Right ventricle myocardium inferior (tissue), 1 donor: ENCODE measurements at places on chromosomes 6 and 20. TPM values are rescaled to one million over a fixed set of nuclear protein-coding genes. Genes with fewer than 3 reads are reported as not detected.

The PACRG gene
- total RNA-seq, result 7.9 TPM

The PDE10A gene
- total RNA-seq, result 15.7 TPM

The F13A1 gene
- total RNA-seq, result 188 TPM

The SLC22A2 gene
- not detected for total RNA-seq

The HSPA12B gene
- 17.5 TPM for total RNA-seq

The FARS2 gene
- total RNA-seq, result 20.5 TPM

The TRIM40 gene
- not detected for total RNA-seq

The DLK2 gene
- 1.9 TPM for total RNA-seq

The PXDC1 gene
- 29.7 TPM for total RNA-seq

The MPC1 gene
- total RNA-seq, result 381 TPM

The HDGFL1 gene
- not detected for total RNA-seq

The PRICKLE4 gene
- 3.3 TPM for total RNA-seq

- peak; percentile 84 for DNase-seq
Observed at GRCh38 chr6:36127462-36128016, 2.8 kb upstream of the MAPK13 start.

DNA sequence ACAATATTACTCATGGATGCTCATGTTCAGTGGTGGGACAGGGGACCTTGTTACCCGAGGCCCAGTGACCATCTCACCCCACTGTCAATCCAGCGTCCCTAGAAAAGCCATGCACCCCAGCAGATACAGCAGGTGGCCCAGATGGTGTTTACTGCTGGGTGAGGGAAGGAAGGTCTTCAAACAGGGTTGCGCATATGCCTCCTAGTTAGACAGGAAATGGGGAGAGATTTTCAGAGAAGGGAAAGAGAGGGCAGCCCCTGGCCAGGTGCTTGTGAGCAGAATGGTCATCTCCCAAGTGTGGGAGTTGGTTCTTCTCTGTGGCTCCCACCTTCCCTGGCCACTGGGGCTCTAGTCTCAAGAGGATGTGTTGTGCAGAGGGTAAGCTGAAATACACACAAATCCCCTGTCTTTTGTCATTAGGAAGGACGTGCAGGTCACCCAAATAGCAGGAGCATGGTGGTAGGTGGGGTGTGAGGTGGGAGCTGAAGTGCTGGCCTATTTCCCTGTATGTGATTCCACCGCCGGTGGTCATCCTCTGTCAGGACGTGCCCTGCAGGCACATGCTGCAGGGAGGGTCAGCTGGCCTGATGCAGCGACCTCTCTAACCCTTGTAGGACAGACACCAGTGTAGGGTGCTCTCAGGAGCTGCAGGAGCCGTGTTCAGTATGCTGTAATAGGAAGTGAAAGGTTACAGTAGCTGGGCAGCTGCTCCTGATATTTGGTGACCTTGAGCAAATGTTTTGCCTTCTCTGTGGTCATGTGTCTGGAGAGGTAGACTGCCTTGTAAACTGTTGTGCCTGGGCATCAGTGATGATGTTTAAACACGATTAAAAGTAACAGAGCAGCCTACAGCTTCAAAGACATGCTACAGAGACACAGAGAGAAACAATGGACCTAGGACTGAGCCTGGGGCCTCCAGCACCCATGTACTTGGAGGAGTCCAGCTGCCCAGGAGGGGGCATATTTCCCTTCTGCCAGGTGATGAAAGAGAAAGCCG, 3.2 kb upstream of the CST3 start:
- no peak for DNase-seq

- DNase-seq, result no peak
Observed at GRCh38 chr6:161000632-161001031, 9.1 kb downstream of the MAP3K4 start.

- DNase-seq, result no peak
Observed at GRCh38 chr20:59224236-59224635, 60.6 kb downstream of the ZNF831 start.

DNA sequence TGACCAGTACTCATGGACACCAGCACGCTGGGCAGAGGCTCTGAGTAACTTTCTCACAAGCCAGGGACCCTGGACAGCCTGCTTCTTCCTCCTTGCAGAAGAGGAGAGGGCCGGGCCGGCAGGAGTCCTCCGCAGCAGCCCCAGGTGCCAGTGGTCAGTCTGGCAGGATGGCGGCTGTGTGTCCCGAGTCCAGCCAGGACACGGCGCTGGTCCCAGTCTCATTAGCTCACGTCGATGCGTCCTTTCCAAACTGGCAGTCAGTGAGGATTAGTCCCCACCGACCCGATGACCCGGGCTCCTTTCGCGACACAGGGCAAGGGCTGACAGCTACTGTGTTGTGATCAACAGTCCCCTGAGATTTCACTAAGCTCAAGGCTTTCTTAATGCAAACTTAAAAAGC, 267.0 kb downstream of the TAF4 start:
- DNase-seq, result no peak

GRCh38 chr6:109311471-109311870, 70.8 kb downstream of the CD164 start:
- DNase-seq, result no peak

DNA sequence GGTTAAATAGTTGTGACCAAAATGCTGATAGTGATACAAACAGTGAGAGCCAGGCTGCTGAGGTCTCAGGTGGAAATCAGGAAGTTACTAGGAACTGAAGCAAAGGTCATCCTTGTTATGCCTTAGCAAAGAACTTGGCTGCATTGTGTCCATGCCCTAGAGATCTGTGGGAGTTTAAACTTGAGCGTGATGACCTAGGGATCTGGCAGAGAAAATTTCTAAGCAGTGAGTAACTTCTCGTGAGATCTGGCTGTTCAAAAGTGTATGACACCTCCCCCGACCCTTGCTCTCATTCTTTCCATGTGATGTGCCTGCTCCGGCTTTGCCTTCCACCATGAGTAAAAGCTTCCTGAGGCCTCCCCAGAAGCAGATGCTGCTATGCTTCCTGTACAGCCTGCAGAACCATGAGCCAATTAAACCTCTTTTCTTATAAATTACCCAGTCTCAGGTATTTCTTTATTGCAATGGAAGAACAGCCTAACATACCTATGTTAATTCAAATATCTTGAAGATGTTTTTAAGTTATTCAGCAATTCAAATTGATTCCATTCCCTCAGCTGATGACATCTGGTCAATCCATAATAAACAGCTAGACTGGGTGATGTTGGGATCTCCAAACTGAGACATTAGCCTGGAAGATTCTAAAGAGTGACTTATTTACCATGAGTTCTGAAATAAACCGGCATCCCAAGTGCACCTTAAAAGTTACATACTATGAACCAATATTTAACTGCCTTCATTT, 33.8 kb downstream of the KIF16B start:
- DNase-seq, result no peak

DNA sequence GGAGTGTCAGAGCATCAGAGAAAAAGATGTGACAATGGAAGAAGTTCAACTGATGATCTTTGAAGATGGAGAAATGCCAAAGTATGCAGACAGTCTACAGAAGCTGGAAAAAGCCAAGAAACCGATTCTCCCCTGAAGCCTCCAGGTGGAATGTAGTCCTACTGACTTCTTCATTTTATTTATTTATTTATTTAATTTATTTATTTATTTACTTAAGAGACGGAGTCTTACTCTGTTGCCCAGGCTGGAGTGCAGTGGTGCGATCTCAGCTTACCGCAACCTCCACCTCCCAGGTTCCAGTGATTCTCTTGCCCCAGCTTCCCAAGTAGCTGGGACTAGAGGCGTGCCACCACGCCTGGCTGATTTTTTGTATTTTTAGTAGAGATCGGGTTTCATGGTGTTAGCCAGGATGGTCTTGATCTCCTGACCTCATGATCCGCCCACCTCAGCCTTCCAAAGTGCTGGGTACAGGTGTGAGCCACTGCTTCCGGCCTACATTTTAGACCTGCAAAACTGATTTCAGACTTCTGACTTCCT, 2.2 kb upstream of the RPF2 start:
- DNase-seq, result no peak

DNA sequence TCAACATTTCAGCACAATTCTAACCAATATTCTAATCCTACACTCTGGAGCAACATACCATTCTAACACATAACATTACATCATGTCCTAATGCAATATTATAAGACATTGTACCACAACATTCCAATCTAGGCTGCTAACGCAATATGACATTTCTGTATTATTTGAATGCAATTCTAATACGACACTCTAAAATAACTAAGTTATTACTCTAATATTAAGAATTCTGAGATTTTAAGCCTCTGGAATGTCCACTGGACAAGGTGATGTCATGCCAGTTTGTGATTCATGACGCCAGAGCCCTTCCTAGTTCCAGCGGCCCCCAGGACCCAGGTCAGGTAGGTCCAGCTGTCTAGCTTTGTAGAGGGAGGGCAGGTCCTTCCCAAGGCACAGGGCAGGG, 69.7 kb upstream of the SIRPA start:
- no peak for DNase-seq

- no peak for DNase-seq
Observed at GRCh38 chr6:82129797-82130196, 117.7 kb downstream of the IBTK start.

- DNase-seq, result no peak
Observed at GRCh38 chr20:50969912-50970311, 11.3 kb downstream of the MOCS3 start.

GRCh38 chr6:170308761-170309160, 2.2 kb downstream of the FAM120B start:
- DNase-seq, result no peak

DNA sequence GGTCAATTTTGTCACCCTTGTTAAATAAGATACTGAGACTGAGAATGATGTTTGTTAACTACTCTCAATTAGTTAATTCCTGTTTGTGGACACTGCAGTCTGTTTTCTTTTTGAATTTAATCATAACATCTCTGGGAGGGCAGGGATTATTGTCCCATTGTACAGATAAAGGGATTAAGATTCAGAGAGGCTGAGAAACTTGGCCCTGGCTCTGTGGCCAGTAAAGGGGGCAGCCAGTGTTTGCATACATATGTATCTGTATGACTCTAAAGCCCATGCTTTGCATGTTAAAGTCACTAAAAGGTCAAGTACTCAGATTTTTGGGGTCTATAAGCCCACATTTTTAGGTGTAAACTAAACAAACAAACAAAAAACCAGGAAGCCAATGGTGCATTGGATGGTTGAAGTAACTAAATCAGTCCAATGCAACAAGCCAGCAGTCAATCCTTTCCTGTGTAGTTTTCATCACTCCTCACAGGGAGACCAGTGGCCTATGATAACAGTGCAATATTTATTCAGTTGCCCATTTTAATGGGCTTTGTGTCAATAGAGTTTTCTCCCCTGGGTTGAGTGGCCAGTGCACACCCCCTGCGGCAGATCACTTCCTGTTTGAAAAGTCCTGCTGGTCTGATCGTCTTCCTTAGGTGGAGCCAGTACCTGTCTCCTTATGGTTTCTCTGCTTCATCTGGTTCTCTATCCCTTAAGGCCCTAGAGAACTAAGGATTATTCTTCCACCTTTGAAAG, 106.7 kb downstream of the SLX4IP start:
- no peak for DNase-seq

GRCh38 chr20:43789593-43789992, 62.8 kb upstream of the GTSF1L start:
- DNase-seq, result no peak

- DNase-seq, result no peak
Observed at GRCh38 chr6:99270826-99271225, 78.6 kb downstream of the FAXC start.

- DNase-seq, result peak; percentile 69
Observed at GRCh38 chr20:13220194-13220903, 725 bp upstream of the ISM1 start.

DNA sequence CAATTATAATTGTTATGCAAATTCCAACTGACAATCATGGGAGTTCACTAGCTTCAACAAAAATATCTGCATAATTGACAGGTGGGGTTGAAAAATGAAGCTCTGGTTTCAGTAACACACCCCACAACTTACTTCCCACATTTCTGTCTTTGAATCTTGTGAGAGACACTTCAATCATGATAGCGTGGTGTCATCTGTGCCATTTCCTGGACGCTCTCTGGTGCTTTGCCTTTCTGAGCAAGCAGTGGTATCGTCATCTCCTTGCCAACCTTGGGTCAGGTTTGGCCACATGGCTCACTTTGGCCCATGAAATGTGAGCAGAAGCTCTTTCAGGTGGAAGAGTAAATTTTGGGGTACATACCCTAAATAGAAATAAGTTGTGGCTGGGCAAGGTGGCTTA, 10.2 kb downstream of the BMP7 start:
- DNase-seq, result no peak

GRCh38 chr20:35264755-35265154, 13.2 kb downstream of the MMP24OS start:
- no peak for DNase-seq

- DNase-seq, result no peak
Observed at GRCh38 chr20:46050885-46051284, 21.9 kb downstream of the SLC12A5 start.

GRCh38 chr20:63217706-63218105, 1.8 kb upstream of the YTHDF1 start:
- DNase-seq, result no peak

DNA sequence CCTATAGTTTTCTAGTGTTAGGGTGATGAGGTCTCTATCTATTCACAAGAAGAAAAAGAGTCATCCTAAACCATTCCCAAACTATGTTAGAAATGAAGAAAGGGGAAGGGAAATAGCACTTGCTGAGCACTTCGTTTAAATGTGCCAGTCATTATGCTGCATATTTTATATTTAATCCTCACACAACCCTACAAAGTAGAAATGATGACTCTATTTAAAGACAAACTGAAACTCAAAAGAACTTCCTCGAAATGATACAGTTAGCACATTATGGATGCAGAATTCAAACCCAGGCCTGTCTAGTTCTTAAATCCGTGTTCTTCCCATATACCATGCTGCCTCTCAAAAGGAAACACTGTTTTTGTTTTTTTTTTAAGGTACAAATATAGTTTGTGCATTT, 174.6 kb downstream of the GMPR start:
- DNase-seq, result no peak

DNA sequence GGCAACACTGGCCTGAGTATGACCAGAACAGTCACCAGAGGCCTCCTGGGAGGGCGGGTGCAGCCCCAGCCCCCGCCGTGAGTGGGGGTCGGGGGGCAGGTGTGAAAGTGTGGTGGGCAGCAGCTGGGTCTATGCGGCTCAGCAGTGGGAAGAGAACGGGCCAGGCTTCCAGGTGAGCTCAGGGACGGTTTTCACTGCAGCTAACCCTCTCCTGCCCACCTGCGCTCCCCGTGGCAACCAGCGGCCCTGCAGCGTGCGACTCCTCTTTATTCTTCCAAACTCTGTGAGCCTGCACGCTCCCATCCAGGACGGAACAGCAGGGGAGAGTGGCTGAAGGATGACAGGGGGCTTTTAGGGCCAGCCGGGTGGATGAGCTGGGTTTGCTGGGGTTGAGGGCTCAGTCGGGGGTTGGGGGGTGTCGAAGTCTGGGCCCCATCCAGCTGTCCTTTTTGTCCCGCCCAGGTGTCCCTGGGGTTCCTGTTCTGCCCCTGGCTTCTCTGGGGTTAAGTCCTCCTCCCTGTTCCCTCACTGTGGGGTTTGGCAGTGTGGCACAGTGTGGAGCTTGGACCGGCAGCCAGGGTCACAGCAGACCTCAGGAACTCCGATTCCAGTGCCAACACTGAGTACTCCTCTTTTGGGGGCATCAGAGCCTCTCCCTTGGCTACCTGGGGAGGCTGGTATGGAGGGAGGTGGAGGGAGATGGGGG, 859 bp upstream of the BIRC7 start:
- DNase-seq, result no peak
